ENCODE measurements at places on chromosomes 3 and 15. TPM values are rescaled to one million over a fixed set of nuclear protein-coding genes. Genes with fewer than 3 reads are reported as not detected.

DNA sequence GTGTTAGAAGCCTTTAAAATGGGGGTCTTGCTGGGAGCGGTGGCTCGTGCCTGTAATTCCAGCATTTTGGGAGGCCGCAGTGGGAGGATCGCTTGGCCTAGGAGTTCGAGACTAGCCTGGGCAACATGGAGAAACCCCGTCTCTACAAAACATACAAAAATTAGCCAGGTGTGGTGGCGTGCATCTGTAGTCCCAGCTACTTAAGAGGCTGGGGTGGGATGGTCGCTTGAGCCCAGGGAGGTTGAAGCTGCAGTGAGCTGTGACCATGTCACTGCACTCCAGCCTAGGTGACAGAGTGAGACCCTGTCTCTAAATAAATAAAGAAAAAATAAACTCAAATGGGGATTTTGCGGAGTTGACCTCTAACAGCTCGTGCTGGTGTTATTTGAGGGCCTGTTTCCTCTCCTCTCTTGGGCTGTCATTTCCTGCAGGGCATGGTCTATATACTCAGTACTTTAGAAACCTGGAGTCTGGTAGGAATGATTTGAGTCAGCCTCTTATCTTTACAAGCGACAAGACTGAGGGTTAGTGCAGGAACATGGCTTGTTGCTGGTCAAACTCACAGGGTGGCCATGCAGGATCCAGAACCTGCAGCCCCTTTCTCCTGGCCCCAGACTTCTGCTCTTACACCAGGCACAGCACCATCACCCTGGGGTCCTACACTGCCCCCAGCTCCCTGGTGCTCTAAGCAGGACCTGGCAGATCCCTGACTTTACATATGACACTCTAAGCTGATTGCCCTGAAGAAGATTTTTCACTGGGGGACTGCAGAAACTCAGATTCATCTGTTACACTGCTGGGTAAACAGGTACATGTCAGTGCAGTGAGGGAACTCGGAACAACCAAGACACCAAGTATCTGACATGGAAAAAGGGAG is 15.1 kb downstream of the EHD4 start:
- DNase-seq: no peak

GRCh38 chr3:16382845-16383244 is 117.8 kb downstream of the OXNAD1 start:
- no peak for DNase-seq

DNA sequence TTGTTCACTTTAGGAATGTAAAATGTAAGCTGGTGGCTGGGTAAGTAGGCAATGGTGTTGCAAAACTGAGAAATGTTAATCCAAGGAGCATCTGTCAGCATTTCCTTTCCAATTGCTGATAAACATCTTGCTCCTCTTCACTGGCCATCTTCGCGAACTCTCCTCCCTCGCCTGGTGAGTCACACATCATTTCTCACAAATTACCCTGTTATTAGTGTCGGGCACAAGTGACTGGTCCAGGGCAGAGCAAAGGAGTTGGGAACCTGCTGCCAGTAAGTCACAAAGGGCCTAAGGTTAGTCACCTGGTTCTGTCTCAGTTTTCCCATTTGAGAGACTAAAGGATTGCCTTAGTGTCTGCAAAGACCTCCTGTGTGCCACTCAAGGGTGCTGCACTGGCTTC is 13.0 kb downstream of the CERS3 start:
- DNase-seq: no peak

DNA sequence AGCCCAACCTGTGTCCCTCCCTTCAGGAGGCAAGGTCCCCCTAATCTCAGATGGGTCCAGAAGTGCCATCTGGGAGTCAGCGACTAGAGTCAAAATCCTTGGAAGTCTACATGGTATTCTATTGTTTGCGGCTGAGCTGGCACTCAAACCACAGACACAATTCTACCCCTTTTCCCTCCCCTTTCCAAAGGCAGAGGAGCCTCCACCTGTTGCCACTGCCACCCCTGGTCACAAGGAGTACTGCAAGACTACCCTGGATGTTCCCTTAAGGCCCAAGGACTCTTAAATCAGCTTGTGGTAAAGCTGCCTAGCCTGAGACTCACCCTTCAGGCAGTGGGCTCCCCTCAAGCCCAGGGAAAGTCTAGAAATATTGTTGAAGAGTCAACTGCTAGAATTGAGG is 4.3 kb upstream of the OR5H6 start:
- DNase-seq: no peak

DNA sequence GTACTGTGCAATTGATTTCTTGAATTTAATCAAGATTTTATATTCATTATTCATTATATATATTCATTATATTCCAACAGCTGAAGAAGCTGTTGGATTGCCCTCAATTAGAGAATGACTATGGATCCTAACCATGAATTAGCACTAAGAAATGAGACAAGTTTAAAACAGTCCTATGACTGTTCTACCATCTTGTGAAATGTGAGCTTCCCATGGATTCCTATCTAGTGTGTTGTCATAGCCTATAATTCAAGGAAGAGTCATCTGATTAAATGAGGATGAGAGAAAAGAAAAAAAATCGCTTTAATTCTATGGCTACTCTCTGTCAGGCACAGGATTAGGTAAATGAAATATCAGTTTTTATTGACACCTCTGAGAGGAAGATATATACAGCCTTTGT is 696.6 kb upstream of the NAALADL2 start:
- DNase-seq: no peak

GRCh38 chr3:56881841-56882240 is 80.1 kb upstream of the ARHGEF3 start:
- DNase-seq: no peak

DNA sequence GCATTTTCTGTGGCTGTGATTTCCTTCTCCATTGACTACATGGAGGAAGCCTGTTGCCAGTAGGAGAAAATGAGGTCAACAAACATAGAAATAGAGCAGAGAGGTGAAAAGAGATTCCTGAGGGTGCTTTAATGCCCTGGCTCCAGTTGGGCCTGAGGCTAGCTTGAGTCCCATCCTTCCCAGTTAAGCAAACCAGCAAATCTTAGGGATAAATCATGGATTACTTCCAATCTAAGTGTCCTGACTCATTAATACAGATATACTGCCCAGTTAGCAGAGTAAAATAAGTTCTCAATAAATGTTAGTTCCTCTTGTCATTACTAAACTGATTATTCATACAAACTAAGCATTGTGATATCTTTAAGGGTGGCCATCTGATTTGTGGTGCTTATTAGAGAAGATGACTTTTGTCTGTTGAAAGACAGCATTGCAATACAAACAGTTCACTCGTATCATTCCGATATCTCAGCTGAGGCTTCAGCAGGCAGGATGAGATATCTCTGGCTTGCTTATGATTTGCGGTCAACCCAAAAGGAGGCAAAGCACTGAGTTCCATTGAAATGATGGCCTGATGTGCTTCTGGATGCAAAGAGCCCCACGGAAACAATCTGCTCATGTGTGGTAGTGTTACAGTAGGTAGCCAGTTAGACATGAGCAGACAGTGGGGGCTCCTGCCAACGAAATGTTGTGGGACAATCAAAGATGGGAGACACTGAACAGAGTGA is 6.6 kb upstream of the STARD5 start:
- no peak for DNase-seq

Gene CCR9
- not detected for total RNA-seq

DNA sequence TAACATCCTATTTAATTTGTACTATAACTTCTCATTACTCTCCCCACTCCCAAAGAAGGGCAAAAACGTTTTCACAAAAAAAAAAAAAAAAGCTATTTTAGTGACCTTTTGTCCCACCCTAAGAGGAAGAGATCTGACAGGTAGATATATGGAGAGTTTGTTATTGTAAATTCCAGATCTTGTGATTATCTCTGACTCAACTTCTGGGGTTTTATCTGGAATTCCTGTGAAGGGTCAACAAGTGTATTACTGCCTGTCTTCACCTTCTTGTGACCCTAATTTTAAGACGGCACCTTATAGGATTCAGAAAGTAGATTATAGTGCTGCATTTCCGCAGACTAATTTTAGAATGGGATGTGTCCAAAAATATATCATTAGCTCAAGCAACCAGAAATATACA is 205.9 kb upstream of the CDIN1 start:
- no peak for DNase-seq

Gene NLGN1
- total RNA-seq: 5.3 TPM

Measured in omental fat pad (tissue), 4 donors.